ENCODE measurements at places on chromosomes 2 and 18.

DNA sequence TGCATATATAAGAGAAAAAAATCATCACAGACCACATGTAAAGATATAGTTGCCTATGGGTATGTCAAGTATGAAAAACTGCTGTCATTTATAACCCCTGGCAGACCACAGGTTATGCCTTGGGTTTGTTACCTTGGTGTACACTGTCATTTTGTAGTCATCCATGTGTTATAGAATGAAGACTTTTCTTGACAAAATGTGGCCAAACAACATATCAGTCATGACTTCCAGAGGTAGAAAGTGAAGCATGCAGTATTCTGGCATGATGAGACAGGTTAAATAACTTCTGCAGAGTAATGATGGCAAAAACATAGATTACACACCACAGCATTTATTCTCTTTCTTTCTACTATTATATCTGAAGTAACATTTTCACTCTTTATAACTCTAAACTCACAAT, 74.9 kb upstream of the NEUROD1 start:
- DNase-seq: no peak

DNA sequence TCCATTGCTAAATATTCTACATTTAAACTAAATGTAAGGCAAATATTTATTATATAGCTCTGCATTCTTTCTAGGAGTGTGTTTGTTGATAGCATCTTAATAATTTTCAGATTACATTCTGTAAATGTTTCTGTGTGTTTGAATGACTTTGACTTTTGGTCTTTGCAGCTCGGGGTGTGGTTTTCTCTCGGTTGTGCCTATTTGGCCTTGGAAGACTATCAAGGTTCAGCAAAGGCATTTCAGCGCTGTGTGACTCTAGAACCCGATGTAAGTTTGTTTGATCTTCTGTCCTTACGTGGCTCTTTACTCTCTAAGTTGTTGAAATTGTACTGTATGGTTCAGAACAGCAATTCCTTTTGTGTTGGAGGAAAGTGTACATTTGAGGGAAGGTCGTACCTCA, 149.9 kb downstream of the TTC27 start:
- DNase-seq: no peak

DNA sequence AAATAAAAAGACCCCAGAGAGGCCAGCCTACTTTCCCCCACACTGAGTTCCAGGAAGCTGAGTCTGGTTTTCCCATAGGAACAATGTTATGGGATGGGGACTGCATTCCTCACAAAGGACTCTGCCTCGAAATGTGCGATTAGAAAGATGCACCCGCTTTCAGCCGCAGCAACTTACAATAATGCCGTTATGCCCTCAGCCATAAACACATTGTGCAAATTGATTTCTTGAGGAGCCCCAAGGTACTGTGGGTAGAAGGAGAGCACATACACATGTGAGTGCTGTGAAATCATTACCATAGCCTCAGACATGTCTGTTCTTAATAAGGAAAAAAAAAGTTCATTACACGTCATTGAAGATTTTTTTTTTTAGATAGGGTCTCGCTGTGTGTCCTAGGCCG, 64.7 kb downstream of the AGAP1 start:
- DNase-seq: no peak

DNA sequence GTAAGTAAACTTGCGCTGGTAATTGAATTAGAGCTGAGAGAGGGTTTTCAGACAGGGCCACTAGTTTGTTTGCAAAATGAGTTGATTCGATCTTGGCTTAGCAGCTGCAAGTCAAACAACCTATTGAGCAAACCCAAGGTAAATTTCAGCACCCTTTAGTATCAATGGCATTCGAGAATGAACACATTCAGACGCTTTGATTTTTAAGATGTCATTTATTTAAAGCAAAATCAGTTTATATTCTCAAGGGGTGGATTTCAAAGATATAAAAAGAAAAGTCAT, 44.2 kb downstream of the TGIF1 start:
- no peak for DNase-seq

DNA sequence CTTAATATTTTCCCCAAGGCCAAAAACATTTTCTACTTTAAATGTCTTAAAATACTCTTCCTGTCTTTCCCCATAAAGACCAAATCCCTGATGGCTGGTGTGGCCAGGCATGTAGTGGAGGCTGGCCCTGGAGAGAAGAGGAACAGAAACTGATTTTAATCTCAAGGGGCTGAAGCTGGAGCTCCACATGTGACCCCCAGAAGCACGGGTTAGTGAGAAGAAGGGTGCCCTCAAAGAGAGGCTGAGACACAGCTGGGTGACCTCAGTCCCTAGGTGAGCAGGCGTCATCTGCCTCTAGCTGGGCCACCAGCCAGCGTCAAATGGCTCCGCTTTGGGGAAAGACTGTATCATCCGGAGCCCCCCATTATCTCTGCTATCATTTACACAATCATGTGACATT, 19.3 kb upstream of the TMEM18 start:
- no peak for DNase-seq

GRCh38 chr2:237860273-237860935, 981 bp downstream of the RAMP1 start:
- no peak for DNase-seq

- no peak for DNase-seq
Observed at GRCh38 chr2:144629935-144630334, 110.0 kb upstream of the ZEB2 start.

- DNase-seq: no peak
Observed at GRCh38 chr18:51192696-51193095, 4.8 kb downstream of the MEX3C start.

- no peak for DNase-seq
Observed at GRCh38 chr18:50623694-50624352, 63.9 kb downstream of the MAPK4 start.

- DNase-seq: no peak
Observed at GRCh38 chr2:43276266-43276941, 50.0 kb upstream of the ZFP36L2 start.

- no peak for DNase-seq
Observed at GRCh38 chr2:180328795-180329422, 321.8 kb upstream of the CWC22 start.

- DNase-seq: no peak
Observed at GRCh38 chr18:37403788-37404187, 161.8 kb downstream of the CELF4 start.

DNA sequence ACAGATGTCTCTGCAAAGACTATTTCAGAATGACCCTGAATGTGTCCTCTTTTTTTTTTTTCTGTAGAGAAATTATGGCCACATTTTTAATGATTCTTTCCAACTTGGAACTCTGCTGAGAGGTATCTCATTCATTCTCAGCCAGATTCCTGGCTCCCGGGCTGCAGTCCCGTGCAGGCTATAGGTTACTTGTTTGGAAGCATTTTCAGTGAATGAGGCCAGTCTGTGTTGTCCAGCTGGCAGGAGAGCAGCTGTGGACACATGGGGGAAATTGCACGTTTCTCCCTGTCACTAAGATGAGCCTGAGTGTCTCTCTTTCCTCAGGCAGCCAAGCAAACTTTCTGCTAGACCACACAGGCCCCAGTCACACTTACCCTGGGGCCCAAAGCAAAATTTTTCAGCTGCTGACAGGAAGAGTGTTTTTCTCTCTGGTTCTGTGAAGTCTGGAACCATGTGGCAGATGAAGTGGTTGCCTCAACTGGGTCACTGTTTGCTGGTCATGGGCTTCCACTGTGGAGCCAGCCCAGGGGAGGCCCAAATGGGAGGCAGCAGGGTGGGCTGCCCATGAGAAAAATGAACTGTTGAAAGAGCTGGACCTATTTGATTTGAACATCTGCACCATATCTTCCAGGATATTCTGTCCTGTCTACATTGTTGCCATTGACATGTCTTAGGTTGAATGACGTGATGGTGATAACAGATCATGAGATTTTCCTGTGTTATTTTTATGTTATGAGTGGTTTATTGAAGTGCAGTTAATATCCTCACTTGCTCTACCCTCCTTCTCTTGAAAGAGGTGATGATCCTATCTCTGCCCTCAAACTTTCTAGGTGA, 431.2 kb downstream of the LPIN1 start:
- no peak for DNase-seq

GRCh38 chr18:3452750-3453539, 3.0 kb downstream of the TGIF1 start:
- DNase-seq: no peak

- DNase-seq: no peak
Observed at GRCh38 chr2:212154477-212154878, 384.1 kb downstream of the ERBB4 start.

DNA sequence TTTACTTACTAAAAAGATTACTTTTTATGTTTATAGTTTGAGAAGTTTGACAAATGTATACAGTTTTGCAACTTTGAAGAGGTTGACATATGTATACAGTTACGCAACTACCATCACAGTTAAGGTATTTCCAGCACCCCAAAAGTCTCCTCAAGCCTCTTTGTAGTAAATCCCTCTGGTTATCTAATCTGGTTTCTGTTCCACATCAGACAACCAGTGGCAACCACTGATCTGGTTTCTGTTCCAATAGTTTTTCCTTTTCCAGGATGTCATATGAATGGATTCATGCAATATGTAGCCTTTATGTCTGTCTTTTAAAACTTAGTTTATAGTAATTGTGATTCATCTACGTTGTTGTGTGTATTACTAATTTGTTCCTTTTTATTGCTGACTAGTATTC, 23.5 kb downstream of the IFIH1 start:
- DNase-seq: no peak

DNA sequence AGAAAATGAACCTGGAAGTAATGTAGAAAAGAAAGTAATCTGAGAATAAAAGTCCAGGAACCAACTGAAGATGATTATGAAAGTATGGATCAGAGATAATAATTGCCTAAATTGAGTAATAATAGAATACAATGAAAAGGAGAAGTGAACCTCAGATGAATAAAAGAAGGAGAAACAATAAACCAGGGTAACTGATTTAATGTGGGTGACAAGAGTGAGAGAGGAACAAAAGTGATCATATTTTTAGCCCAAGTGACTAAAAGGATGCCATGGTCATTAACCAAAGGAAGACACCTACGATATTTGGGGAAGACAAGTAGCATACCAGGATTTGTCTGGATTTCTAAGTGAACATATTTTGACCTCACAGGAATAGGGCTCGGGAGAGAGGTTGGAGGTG, 600.6 kb downstream of the RNF144A start:
- DNase-seq: no peak

GRCh38 chr18:5771343-5771742, 124.0 kb downstream of the TMEM200C start:
- no peak for DNase-seq

DNA sequence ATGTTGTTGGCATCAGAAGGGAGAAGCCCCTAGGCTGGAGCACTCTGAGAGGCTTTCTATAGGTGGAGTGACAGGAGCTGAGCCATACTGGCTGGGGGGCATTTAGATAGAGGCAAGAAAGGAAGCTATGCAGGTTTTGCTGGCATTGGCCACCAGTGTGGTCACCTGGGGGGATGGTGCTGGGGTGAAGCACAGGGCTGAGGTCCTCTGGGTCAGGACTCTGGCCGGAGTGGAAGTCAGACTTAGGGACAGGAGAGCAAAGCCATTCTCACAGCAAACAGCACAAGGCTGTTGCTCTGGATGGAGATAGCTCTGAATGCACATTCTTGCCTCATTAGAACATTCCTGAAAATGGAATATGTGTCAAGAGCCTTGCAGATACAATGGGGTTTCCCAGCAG, 47.4 kb downstream of the NTSR2 start:
- DNase-seq: no peak

DNA sequence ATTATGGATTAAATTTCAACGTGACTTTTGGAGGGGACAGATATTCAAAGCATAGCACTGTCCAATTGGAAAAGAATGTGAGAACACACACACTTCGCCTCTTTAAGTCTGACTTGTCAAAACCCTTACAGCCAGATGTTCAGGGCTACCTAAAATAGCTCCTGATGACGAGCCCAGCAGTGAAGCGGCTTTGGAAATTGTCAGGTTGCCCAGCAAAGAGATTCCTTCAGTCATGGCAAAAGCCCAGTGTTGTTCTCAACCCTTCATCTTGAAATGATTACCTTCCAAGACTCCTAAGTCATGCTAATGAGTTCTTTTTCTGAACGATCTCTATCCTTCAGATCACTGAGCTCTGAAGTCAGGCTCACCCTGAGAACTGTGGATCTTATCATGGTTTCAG, 436.6 kb downstream of the LRATD1 start:
- no peak for DNase-seq

DNA sequence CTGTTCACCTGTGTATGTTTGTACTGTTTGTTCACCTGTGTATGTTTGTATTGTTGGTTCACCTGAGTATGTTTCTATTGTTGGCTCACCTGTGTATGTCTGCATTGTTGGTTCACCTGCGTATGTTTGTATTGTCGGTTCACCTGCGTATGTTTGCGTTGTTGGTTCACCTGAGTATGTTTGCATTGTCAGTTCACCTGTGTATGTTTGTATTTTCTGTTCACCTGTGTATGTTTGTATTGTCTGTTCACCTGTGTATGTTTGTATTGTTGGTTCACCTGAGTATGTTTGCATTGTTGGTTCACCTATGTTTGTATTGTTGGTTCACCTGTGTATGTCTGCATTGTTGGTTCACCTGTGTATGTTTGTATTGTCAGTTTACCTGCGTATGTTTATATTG, 14.6 kb downstream of the ADI1 start:
- DNase-seq: no peak

DNA sequence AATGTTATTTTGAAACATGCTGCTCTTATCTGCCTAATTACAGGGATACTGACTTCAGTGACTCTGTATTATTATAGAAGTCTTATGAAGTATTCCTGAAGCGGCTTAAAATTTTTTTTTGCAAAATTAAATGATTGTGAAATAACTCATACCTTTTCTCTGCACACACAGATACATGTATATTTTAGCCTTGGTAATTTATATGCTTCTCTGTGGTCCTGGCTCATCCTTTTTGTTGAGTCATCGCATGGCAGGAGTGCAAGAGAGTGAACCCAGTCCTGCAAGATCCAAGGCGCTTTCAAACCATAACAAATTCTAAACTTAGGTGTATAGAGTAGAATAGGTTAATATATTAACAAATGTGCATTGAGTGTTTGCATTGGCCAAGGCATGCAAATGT, 8.6 kb downstream of the CCNT2 start:
- DNase-seq: no peak

DNA sequence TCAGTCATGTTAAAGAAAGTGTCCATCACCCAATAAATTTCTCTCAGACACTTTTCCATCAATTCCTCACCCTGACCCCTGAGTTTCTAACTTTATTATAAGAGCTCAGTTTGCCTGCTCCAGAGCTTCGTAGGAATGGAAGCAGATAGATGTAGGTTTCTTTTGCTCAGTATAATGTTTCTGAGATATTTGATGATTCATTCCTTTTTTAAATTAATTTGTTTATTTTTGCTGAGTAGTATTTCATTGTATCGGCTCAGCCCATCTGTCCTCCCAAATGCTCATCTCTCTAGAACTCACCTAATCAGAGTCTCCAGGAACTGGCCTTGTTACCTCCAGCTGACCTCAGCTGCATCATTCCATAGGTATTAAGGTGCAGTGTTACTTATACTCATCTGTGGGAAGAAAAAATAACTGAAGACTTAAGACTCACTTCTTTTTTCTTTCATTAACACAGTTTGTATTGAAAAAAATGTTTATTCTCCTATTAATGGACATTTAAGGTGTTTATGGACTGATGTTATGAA, 11.9 kb upstream of the BCL2L11 start:
- no peak for DNase-seq

GRCh38 chr2:70094171-70094977, 7.1 kb downstream of the PCBP1 start:
- no peak for DNase-seq

All from activated naive CD4-positive, alpha-beta T cell treated with anti-CD3 and anti-CD28 coated beads, Interleukin-2, amount 50 U/mL, for 16 hours (primary cell).